Keratinocyte (primary cell): ENCODE measurements at places on chromosomes 2 and 18. TPM values are rescaled to one million over a fixed set of nuclear protein-coding genes. Genes with fewer than 3 reads are reported as not detected.

DNA sequence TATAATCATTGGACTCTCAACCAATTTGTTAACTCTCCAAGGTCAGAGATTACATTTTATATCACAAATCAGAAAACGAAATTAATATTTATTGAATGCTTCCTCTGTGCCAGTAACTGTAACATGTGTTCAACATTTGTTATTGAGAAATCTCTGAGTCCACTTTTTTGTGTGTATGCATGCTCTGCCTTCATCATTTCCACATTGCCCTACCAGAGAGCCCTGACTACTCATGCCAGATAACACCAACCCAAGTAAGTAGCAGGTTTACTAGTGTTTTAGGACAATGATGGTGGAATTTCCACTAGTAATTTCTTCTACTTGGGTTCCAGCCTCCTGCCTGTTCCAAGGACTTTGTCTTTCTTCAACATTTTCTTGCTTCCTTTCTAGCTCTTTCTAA lies 14.2 kb upstream of the FAP start:
- no peaks in the 10 kb centered on the region for H3K36me3 ChIP-seq
- H3K4me3 ChIP-seq, result no peak overlapping the region
- no peaks in the 10 kb centered on the region for H3K27me3 ChIP-seq
- H3K4me1 ChIP-seq, result peaks cover 16% of the 10 kb centered on the region

DNA sequence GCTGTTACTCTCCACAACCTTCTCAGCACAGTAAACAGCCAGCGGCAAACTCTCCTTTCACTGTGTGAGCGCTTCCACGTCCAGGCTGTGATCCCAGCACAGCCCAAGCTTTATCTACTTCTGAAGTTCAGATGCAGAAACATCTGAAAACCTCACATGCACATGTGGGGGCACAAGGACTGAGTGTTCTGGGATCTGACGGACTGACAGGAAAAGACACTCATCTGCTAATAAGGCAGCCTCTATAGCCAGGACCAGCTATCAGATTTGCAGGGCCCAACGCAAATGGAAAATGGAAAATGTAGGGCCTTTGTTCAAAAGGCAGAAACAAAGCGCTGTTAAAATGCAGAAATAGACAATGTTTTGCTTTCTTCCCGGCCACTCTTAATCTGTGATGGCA lies 133.8 kb upstream of the ARHGAP28 start:
- H3K4me1 ChIP-seq, result no peaks in the 10 kb centered on the region
- H3K36me3 ChIP-seq, result no peaks in the 10 kb centered on the region
- DNase-seq, result no peak
- H3K27me3 ChIP-seq, result no peaks in the 10 kb centered on the region

GRCh38 chr2:184302506-184302905 lies 295.8 kb upstream of the ZNF804A start:
- no peak overlapping the region for H3K4me3 ChIP-seq
- H3K4me1 ChIP-seq, result no peaks in the 10 kb centered on the region
- no peak overlapping the region for H3K27ac ChIP-seq
- no peak for DNase-seq
- H3K36me3 ChIP-seq, result no peaks in the 10 kb centered on the region

- H3K27me3 ChIP-seq, result no peaks in the 10 kb centered on the region
- H3K36me3 ChIP-seq, result no peaks in the 10 kb centered on the region
- DNase-seq, result no peak
- H3K27ac ChIP-seq, result no peak overlapping the region
- peaks cover 11% of the 10 kb centered on the region for H3K4me1 ChIP-seq
These were observed 171.4 kb upstream of the SPATS2L start for GRCh38 chr2:200135082-200135481.

DNA sequence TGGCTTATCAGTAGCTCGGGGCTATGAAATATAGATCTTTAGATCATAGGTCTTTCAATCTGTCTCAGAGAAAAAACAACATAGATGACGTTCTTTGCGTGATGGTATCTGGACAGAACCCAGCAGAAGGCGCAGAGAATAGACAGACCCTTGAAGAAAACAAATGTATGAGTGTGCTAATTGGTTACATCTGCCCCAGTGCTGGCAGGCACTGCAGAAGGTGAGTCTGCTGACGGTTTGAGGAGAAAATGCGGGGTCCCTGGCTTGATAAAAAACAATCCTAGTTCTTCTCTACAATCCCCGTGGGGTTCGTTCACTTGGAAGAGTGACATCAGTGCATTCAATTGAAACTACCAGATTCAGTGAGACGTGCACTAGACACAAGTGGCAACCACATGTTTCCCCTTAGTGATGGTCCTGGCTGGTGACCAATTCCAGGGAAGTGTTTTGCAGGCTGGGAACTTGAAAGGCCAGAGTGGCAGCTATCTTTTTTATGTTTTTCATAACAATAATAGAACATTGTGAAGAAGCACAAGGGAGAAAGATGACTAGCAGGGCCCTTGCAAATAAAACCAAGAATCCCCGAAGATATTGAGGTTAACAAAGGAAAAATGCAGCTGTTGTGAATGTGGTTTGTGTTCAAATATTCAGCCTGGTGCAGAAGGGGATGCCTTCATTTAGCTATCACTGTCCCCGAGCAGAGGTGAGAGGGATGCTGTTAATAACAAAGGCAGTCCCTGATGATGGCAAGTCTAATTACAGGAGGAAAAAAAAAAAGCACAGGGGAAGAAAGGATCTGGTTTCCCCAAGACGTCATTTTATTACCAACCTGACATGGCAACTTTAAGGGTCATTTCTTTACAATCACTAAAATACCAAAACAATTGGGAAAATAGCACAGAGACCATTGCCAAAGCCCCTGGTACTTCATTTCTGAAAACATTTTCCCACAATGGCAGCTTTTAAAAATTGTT lies 337.6 kb upstream of the FIGN start:
- H3K4me1 ChIP-seq, result no peaks in the 10 kb centered on the region
- H3K4me3 ChIP-seq, result no peak overlapping the region
- no peaks in the 10 kb centered on the region for H3K36me3 ChIP-seq
- H3K27me3 ChIP-seq, result no peaks in the 10 kb centered on the region

DNA sequence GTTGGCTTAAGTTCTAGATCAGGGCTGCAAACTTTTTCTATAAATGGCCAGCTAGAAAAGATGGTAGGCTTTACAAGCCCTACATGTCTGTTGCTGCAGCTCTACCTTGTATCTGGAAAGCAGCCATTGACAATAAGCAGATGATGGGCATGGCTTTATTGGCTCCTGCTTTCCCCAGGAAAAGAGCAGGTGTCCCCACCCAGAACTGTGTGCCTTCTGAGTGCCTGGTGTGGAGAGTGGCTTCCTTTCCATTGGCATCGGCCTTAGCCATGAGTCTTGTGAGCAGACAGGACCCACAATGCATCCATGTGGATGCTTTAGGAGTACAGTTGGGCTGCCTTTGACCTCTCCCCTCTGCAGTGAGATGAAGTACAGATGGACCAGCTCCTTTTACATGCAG lies 120.2 kb downstream of the CD8B2 start:
- no peaks in the 10 kb centered on the region for H3K27me3 ChIP-seq
- H3K27ac ChIP-seq, result no peak overlapping the region
- no peak for DNase-seq
- no peaks in the 10 kb centered on the region for H3K36me3 ChIP-seq
- H3K4me1 ChIP-seq, result no peaks in the 10 kb centered on the region

- H3K4me1 ChIP-seq, result no peaks in the 10 kb centered on the region
- no peaks in the 10 kb centered on the region for H3K36me3 ChIP-seq
- no peak overlapping the region for H3K27ac ChIP-seq
- DNase-seq, result no peak
- H3K27me3 ChIP-seq, result no peaks in the 10 kb centered on the region
- H3K4me3 ChIP-seq, result no peak overlapping the region
These were observed 262.6 kb upstream of the SYT4 start for GRCh38 chr18:43539862-43540261.

Gene SERPINB4
- 0.52 to 4.7 TPM (median 2.4 TPM) in 3 replicates for polyA plus RNA-seq

Gene FABP1
- polyA plus RNA-seq, result not detected in 3 replicates

Gene PJVK
- 1.0 to 4.1 TPM (median 3.5 TPM) in 3 replicates for polyA plus RNA-seq

Gene AQP12A
- polyA plus RNA-seq, result not detected in 3 replicates

Gene MAIP1
- polyA plus RNA-seq, result 11.4 to 17.4 TPM (median 12.6 TPM) in 3 replicates

Gene TMEM182
- polyA plus RNA-seq, result 3.4 to 3.6 TPM (median 3.5 TPM) in 3 replicates
